Renal cortex interstitium (tissue), 15 donors: ENCODE measurements at places on chromosomes 12 and 14.

DNA sequence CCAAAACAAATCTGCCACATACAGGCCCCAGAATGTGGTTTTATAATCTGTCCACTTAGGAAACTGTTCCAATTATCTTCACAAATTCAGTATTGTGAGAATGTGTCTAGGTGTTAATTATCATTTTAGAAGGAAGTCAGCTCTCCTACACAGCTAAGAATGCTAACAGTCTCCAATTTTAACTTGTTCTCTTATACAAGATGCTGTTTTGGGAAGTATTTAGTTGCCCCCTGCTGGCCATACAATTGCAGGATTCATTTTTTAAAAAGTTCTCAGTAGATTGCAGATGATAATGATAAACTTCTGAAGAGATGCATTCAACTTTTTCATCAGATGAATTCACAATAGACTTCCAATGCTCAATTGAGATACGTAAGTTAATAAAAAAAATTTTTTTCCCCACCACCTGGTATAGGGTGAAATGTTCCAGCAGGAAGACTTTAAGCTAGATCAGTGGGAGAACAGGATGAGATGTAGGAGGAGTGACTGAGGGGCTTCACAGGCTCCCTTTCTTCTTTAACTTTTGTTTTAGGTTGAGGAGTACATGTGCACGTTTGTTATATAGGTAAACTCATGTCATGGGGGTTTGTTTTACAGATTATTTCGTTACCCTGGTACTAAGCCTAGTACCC, 27.3 kb upstream of the OSBPL8 start:
- peak; percentile 11 for DNase-seq

DNA sequence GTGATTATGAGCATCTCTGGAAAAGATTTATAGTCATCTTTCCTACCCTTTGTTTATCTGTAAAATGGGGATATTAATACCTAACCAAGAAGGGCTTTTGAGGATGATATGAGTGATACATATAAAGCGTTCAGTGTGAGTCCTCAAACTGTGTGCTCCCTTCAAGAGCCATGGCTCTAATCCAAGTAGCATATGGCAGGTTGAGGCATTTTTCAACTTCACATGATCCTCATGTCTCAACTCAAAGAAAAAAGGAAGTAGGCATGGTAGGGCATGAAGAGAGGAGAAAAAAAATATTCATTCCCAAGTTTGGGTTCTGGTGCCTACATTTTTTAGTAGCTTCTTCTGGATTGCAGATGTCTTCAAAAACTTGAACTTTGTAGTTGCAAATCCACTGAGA, 286.3 kb upstream of the ATP2B1 start:
- no peak for DNase-seq

DNA sequence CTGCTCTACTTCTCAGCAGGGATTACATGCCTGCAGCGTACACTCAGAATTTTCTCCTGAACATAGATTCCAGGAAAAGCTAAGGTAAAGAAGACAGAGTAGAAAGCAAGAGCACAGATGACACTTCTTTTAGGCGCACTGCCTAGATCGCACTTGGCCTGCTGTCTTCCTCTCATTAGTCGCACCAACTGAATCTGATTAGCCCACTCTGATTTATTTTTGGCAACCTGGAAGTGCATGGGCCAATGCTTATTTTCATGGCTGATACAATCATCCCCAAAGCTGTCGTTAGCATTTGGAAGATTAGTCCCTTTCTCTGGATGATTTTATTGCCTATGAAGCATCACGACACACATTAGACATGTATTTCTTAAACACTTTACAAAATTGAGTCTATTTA, 152.5 kb downstream of the PTPRO start:
- no peak for DNase-seq

DNA sequence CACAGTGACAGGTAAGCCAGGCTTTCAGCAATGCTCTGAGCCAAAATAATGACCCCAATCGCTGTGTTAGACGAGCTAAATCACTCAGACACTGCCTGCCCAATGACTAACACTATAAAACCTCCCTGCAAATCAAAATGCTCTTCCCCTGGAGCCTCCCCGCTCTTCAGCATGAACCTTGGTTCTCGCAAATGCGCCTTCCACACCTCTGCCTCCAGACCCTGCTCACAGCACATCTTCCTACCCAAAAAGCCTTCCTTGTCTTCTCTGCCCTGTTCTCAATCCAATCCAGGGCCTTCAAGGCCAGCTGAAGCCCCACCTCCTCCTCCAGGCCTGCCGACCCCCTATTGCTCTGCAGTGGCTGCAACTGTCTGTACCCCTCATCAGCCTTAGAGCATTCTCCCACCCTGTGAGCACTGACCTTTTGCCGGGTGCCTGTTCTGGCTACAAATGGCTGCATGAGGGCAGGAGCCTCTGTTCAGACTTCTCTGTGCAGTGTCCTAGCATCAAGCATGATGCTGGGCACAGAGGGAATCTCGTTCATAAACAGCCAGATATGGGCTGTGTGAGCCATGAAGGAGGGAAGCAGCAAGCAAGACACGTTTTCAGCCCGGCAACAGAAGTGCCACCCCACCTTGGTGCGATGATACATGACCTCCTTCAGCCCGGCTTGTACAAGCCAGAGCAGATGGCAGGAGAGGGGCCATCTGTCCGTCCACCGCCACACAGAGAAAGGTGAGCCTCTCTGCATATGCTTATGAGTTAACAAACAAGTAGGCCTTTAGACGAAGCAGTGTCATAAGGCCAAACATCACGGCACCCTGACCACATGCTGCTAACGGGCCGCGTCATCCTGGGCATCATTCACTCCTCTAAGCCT, 64.5 kb upstream of the DDX11 start:
- no peak for DNase-seq

DNA sequence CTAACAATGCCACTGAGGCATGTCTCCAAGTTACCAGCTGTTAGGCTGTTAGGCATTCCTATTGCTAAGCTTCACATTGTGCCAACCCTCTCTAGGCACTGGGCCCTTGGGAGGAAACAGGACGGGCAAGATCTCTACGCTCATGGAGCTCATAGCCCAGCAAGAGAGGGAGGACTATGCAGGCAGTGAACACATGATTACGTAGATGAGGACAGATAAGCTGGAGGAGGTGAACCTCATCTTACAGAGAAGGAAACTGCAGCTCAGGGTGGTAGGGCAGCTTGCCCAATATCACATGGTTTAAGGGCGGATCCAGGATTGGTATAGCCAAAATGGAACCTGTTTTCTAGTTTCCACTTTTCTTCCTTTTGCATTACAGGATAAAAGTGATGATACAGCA, 7.8 kb downstream of the UBE3B start:
- no peak for DNase-seq

- peak; percentile 52 for DNase-seq
These were observed 446 bp downstream of the PPP1R12A start for GRCh38 chr12:79934281-79935020.

DNA sequence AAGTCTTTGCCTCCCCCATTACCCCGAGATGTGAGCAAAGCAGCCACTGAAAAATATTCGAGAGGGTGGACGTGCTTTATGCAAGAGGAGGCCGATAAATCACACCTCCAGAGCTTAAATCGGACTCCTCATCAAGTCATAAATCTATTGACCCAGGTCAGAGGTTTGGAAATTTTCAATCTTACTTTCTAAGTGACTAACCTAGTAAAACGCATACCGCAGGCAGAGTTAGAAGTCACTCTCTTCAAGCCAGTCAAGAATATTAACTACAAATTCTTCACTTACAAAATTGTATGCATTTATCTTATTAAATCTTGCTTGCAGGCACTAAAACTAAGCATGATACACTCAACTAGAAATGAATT, 34.9 kb downstream of the GPHB5 start:
- DNase-seq: no peak

GRCh38 chr12:25323581-25323982, 72.9 kb upstream of the KRAS start:
- DNase-seq: no peak

- no peak for DNase-seq
These were observed 25.2 kb upstream of the PNMA1 start for GRCh38 chr14:73739174-73739898.

DNA sequence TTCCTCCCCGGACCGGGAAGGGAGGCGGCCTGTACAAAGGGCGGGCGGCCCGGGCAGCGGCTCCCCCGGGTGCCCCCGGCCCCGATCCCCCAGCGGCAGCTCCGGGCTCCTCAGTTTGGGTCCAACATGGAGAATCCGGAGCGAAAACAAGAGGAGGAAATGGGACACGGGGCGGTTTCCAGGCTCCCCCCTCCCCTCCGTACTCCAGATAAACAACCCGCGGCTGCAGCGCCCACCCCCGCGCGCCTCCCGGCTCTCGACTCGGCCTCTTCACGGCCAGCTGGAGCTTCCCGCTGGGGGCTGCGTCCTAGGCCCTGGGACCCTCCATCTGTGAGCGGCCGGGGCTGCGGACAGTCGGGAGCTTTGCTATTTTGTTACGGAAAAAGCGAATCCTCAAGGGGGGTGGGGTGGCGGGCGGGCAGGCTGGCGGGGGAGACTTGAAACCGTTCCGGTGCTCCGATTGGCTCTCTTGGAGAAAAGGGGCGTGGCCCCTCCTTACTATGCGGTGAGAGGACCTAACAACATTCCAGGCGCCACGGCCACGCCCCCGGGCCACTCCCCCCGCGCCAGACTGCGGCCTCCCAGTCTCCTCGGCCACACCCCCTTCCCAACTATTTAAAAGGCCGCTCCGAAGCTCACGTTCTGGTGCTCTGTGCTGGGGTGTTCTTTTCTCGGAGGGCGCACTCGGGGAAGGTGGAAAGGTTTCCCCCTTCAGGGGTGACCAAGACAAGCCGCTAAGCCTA, at the start of gene CTDSP2:
Gene CTDSP2 (minus strand): TSS at position 153 of the 743 bp plus-strand sequence. CDS start 294 bp downstream, outside the sequence.
- peak; percentile 99 for DNase-seq

- DNase-seq: no peak
These were observed 74.3 kb downstream of the PPM1A start for GRCh38 chr14:60323199-60323896.

DNA sequence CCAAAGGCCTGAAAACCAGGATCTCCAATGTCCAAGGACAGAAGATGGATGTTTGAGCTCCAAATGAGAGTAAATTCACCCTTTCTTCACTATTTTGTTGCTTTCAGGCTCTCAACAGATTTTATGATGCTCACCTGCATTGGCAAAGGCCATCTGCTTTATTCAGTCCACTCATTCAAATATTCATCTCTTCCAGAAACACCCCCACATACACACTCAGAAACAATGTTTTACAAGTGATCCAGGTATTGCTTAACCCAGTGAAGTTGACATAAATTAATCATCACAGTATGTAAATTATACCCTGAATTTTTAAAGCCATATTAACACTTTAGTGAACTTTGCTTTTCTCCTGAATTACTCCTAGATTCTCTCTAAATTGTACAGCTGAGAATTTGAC, 63.3 kb downstream of the DUSP6 start:
- DNase-seq: no peak

DNA sequence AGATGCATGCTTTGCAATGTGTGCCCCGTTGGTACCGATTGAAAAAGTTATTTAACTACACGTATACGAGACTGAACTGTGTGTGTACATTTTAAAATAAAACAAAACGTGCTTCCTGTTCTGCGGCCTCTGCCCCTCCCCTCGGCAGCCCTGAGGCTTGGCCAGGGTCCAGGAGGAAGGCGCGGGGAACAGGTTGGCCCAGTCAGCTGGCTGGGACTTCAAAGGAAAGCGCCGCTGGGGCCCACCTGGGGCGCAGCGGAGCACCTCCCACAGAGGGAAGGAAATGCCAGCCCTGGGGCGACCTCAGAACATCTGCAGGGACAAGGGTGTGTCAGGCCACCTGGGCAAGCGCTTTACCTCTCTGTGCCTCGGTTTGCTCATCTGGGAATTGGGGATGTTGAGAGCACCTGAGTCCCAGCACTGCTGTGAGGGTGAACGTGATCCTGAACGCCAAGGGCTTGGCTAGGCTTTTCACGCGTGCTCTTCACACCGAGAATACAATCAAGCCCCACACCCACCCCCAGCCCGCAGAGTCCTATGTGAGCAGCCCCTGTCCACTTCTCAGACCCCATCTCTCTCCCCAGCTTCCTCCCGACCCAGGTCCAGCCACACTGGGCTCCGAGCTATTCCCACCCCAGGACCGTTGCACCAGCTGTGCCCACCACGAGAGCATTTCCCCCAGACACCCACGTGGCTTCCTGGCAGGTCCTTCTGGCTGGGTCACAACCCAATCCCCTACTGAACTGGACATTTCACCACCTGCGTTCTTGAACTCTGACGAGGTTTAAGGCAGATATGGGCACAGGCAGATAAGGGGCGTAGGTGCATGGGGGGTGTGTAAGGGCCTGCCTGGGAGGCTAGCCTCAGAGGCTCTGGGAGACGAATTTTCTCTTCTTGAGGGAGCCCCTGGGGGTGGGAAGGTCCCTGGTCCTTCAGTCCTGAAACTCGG, 41.9 kb upstream of the NCOR2 start:
- DNase-seq: peak; percentile 73

- peak; percentile 50 for DNase-seq
These were observed 478.4 kb downstream of the RAD51B start for GRCh38 chr14:68297876-68298468.

- DNase-seq: no peak
These were observed 1.6 kb downstream of the STXBP6 start for GRCh38 chr14:25048170-25049016.
